ENCODE measurements at places on chromosomes 11 and 22.

DNA sequence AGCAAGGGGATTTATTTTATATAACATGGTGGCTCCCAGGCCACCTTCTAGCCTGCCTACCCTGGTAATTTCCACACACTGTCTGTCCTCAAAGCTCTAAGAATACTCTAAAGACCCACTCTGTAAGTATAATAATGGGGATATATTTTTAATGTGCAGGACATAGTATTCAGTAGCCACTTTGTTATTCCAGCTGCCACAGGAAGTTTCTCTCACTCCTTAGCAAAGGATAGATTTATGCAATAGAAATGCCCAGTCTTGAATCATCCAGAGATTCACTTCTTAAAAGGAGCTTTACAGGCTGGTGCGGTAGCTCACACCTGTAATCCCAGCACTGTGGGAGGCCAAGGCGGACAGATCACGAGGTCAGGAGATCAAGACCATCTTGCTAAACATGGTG lies 68.4 kb upstream of the LDLRAD3 start:
- no peak for DNase-seq

- no peak for DNase-seq
These were observed 232.7 kb downstream of the DSCAML1 start for GRCh38 chr11:117564321-117564720.

- no peak for DNase-seq
These were observed 186.5 kb downstream of the SHANK2 start for GRCh38 chr11:71065841-71066240.

GRCh38 chr11:33994937-33995336 lies 56.6 kb upstream of the CAPRIN1 start:
- no peak for DNase-seq

GRCh38 chr11:29153078-29153477 lies 863.8 kb downstream of the KCNA4 start:
- DNase-seq: no peak

DNA sequence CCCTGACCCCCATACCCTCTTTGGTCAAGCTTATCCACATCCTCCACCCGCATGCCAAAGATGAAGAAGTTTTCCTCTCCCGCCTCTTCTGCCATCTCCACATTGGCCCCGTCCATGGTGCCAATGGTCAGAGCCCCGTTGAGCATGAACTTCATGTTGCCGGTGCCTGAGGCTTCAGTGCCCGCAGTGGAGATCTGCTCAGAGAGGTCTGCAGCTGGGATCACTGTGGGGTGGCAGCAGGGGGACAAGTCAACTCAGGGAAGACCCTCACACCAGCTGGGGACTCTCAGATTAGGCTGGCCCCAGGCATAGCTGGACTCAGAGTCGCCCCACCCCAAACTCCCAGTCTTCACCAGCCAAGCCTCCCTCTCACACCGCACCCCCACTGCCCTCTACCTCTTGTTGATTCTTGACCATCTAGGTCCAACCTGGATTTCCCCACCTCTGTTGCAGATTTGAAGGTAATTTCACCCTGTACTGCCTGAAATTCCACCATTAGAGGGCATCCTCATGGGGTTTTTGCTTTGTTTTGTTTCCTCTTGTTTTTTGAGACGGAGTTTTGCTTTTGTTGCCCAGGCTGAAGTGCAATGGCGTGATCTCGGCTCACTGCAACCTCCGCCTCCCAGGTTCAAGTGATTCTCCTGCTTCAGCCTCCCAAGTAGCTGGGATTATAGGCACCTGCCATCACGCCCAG lies 6.6 kb upstream of the RASGRP2 start:
- DNase-seq: no peak

DNA sequence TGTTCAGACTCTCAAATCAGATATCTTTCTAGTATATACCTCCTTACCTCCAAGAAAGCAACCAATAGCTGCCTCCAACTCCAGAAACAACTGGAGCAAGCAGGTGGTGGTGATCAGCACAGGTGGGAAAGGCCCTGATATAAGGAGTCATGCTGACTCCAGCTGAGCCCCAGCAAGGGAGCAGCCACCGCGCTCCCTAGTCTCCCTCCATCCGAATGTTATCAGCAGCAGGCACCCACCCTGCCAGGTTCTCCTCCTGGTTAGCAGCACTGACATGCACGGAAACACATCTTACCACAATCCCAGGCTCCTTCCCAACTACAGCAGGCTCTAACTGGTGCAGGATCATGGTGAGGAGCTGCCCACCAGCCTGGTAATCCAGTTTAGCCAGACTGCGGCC lies 18.5 kb upstream of the STK33 start:
- no peak for DNase-seq

DNA sequence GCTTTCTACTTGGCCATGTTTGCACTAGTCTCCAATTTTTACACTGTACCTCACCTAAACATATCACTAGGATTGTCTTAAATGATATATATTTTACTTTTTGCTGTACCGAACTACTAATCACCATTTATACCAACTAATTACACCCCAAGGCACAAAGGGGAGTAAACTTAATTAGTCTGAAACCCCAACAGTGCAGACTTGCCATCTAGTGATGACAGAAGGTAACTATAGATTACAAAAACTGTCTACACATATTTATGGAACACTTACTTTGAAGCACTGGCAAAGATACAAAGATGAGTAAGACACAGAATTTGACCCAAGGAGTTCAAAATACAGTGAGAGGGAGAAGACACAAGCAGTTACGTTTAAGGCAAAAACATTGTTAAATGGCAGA lies 139.7 kb downstream of the CNTN5 start:
- no peak for DNase-seq

- no peak for DNase-seq
These were observed 16.6 kb upstream of the TTLL12 start for GRCh38 chr22:43203471-43203981.

DNA sequence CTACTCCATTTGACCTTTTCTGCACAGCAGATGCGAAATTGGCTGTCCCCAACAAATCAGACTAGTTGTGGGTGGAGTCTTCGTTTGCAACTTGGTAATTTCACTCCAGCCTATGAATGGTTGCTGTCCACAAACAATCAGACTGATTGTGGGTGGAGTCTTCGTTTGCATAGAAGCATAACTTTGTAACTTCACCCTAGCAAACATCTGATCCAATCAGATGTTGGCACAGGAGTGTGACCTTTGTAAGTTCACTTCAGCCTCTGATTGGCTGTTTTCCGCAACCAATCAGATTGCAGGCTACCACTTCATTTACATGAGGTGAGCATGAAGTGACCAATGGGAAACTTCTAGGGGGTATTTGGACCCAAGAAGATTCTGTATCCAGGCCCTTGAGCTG lies 16.3 kb upstream of the CABP2 start:
- no peak for DNase-seq

- DNase-seq: no peak
These were observed 79.6 kb downstream of the BMAL1 start for GRCh38 chr11:13357232-13357631.

DNA sequence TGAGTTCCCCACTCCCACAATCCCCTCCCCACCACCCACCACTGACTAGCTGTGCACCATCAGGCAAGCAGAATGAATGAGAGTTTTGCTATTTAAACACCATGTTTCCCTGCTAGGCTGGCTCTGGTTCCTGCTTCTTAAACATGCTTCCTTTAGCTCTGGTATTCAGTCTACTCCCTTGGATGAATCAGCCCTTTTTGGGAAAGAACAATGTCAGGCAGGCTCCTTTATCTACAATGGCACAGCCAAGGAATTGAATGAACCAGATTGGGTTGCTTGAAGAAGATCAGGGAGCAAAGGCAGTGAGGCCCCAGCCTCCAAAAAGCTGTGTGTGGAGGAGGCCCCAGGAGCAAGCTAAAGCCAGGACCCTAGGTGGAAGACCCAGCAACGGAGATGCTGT lies 92.9 kb upstream of the ISX start:
- DNase-seq: no peak

GRCh38 chr11:80944758-80945157 lies 1503.9 kb upstream of the TENM4 start:
- DNase-seq: no peak

GRCh38 chr11:76025068-76025467 lies 181.2 kb downstream of the WNT11 start:
- no peak for DNase-seq

DNA sequence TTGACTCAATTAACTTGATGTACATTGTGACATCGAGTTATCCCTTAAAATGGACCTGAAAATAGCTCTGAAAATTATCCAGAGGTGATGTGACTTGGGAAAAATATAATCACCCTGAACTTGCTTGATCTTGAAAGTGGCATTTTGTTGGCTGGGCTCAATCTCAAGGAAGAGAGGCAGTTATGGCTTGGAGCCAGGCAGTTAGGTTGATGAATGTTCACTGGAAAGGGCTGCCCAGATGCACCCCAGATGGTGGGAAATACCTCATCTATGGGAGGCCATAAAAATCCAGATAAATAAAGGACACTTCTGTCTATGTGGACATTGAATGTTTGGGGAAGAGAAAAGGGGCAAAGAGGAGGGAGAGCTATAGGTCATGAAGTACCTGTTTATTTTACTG lies 55.7 kb upstream of the OR5AN1 start:
- DNase-seq: no peak

- DNase-seq: no peak
These were observed 305.9 kb downstream of the BRD1 start for GRCh38 chr22:49521787-49522224.

GRCh38 chr11:110077346-110077745 lies 15.8 kb upstream of the ZC3H12C start:
- peak; percentile 46 for DNase-seq

- no peak for DNase-seq
These were observed 157.3 kb upstream of the CTSC start for GRCh38 chr11:88494848-88495247.

DNA sequence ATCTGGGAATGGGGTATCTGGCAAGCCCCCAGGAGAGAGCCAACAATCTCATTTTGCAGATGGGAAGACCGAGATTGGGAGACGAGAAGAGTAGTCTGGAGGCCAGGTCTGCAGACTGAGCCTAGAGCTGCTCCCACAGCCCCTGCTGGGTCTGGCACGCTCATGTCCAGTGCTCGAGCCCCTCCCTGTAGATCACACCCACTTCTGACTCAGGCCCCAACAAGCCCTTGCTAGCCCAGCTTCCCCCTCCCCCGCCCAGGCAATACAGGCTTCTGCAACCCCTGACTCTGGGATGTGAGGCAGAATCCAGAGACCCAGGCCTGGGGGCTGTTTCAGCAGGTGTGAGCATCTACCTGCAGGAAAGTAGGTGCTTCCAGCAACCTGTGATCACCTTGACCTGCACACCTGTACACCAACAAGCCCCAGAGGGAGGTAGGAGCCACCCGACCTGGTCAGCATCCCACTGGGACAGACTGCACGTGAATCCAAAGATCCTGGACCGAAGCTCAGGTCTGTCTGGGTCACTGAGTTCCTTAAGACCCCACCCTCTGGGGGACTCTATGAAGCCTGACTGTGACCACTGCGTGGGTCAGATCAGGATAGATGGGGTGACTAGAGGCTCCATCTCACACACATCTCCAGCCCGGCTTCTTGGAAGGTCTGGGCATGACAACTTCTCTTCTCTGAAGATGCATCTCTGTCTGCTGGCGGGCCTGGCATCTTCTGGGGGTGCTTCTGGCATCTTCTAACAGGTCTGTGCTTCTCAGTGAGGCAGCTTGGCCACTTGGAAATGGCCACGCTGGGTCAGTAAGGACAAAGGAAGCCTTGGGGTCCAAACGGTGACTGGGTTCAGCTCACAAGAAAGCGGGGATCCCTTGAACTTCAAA lies 29.3 kb downstream of the LINC01488 start:
- no peak for DNase-seq

DNA sequence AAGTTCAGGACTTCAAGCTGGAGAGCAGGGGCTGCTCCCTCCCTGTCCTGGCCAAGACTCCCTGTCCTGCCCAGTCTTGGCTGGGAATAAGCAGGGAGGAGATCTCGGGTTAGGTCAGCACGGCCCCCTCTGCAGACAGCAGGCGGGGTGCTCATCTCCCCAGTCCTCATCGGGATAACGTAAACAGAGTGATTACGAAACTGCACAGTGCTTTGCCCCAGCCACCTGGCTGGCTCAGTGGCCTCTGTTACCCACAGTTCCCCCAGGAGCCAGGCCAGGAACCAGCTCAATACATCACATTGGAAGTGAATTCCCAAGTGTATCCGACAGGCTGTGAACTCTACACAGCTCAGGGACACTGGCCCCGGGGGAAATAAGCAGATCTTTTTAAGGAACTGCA lies 42.7 kb upstream of the KCNJ11 start:
- DNase-seq: no peak

DNA sequence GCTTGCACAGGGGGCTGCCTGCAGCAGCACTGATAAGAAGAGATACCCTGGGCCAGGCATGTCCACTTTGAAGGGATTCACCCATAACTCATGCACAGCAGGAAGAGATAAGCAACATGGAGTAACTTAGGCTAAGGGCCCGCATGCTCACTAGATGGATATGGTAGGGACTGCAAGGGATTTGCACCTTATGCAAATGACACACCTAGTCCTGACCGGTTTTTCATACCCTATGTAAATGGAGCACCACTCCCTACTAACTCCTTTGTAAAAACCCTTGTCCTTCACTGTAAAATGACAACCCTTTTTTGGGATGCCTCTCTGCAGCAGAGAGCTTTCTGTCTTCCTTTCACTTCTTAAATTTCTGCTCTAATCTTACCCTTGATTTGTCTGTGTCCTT lies 658.9 kb upstream of the CCDC179 start:
- DNase-seq: no peak

GRCh38 chr11:77147668-77148321 lies 19.7 kb downstream of the MYO7A start:
- peak; percentile 32 for DNase-seq

- DNase-seq: no peak
These were observed 1087.1 kb downstream of the TBC1D22A start for GRCh38 chr22:47849576-47849975.

- DNase-seq: no peak
These were observed 4.6 kb upstream of the APOL4 start for GRCh38 chr22:36206255-36206654.

- no peak for DNase-seq
These were observed 37.2 kb downstream of the POU2AF3 start for GRCh38 chr11:111335549-111335948.

GRCh38 chr11:26830218-26830617 lies 108.4 kb upstream of the SLC5A12 start:
- no peak for DNase-seq

DNA sequence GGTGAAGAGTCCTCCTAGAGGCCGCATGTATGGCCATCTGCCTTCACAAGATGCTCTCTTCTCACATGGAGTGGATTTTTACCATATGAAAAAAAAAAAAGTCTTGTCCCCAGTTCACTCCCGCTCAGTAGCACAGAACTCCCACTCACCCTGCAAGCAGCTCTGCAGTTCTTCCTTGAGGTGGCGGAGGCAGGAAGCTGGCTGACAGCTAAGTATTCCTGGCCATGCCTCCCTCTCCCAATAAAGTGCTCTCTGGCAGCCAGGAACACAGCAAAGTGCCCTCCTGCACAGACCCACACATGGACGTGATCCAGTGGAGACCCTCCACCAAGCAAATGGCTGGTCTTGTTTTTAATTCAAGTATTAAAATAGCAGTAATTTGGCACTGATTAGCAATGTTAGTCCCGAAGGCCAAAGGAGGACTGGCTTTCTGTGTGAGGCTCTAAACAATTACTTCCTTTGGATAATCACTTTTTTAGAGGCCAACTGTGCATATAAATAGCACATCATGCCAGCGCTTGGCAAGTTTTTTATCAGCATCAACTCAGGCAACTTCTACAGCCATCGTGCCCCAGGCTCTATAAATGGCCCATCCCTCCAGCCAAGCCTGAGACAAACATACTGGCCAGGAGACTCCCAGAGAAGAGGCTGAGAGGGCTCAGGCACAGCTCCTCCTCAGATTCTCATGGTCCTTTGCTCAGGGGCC lies 413.6 kb downstream of the OPCML start:
- DNase-seq: no peak

Data from activated CD4-positive, alpha-beta T cell treated with anti-CD3 and anti-CD28 coated beads, Interleukin-2, Interleukin-6, amounts not matched to agents 100 ng/mL and 50 ng/mL, durations not matched to agents 16 hours and 8 hours (primary cell).